Gastroesophageal sphincter (tissue), 4 donors: ENCODE measurements at places on chromosomes 7 and 10.

- ATAC-seq = no peak
Measured at GRCh38 chr7:2158331-2159175, 74.2 kb downstream of the MAD1L1 start.

DNA sequence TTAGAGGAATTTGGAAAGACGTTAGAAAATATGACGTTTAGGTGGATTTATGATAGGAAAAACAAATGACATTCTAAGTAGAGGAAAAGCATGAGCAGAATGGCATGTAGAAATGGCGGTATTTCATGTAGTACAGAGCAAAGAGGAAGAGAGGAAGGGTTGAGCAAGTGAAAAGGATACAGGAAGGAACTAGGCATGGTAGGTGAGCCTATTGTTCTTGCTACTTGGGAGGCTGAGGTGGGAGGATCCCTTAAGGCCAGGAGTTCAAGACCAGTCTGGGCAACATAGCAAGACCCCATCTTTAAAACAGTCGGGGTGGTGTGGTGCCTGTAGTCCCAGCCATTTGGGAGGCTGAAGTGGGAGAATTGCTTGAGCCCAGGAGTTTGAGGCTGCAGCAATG, 1.2 kb downstream of the GTPBP10 start:
- ATAC-seq = no peak

DNA sequence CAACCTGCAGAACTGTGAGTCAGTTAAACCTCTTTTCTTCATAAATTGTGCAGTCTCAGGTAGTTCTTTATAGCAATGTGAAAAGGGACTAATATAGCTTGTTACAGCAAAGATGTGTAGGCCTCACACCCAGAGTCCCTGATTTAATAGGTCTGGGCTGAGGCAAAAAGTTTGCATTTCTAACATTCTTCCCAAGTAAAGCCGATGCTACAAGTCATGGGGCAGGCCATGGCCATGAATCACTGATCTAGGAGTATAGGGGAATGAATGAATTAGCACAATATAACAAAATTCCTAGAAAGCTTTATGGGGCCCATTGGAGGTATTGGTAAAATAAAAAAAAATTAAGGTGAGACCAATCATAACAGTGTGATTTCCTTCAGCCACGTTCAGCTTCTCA, 11.5 kb upstream of the AASS start:
- no peak for ATAC-seq

GRCh38 chr7:134546955-134547354, 2.0 kb upstream of the AKR1B15 start:
- ATAC-seq = no peak

GRCh38 chr7:45174328-45174610, 16.7 kb downstream of the RAMP3 start:
- no peak for ATAC-seq

DNA sequence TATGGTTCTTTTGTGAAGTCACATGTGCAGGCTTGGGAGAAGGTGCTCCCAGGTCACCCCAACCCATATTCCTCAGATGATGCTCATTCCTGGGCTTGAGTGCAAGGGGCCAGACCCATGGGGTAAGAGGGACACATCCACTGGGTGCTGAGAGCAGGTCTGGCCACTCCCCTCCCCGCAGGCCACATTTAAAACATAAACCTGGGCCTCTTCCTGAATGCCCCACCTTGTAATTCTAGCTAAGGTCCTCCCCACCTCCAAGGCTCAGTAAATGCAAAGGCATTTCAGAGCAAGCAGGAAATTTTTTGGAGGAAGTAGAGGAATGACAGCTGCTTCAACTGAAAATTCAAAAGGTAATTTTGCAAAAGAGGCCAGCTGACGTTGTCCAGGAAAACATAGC, 172.5 kb downstream of the ARHGAP21 start:
- no peak for ATAC-seq

GRCh38 chr7:157547611-157548010, 210.8 kb downstream of the DNAJB6 start:
- no peak for ATAC-seq

GRCh38 chr10:35012781-35013180, 77.4 kb downstream of the CUL2 start:
- ATAC-seq = no peak

- ATAC-seq = no peak
Measured at GRCh38 chr10:67471022-67471421, 225.0 kb downstream of the CTNNA3 start.

DNA sequence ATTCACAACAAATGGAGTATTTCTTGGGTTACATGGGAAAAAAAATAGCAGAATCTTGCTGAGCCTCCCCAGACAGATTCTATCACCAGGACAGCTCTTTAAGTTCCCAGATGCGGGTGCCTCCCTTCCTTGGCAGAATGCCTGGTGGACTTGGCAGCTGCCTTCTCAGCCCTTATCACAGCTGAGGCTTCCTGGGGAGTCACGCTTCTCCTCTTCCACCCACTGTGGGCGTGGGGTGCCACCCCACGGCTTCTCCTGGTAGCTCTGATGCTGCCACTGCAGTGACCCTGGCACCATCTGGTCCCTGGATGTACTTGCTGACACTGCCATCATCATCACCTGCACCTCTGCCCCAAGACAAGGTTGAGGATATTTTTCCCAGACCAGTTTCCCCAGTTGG, 16.2 kb upstream of the NME8 start:
- peak; percentile 72 for ATAC-seq

DNA sequence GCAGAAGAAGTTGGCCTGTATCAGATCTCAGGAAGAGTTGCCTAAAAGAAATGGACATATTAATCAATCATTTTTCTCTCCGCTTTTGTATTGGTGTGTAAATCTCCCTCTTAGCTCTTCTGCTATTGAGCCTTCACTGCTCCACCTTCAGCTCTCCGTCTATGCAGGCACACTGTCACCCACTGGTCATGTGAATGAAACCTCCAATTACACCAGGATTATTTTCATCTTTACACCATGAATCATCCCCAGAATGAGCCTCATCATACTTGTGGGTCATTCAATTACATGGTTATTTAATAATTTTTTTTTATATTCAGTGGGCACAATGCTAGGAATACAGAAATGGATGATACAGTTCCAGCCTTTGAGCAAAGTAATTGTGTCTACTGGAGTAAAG, 92.6 kb downstream of the LRRC4 start:
- ATAC-seq = no peak

DNA sequence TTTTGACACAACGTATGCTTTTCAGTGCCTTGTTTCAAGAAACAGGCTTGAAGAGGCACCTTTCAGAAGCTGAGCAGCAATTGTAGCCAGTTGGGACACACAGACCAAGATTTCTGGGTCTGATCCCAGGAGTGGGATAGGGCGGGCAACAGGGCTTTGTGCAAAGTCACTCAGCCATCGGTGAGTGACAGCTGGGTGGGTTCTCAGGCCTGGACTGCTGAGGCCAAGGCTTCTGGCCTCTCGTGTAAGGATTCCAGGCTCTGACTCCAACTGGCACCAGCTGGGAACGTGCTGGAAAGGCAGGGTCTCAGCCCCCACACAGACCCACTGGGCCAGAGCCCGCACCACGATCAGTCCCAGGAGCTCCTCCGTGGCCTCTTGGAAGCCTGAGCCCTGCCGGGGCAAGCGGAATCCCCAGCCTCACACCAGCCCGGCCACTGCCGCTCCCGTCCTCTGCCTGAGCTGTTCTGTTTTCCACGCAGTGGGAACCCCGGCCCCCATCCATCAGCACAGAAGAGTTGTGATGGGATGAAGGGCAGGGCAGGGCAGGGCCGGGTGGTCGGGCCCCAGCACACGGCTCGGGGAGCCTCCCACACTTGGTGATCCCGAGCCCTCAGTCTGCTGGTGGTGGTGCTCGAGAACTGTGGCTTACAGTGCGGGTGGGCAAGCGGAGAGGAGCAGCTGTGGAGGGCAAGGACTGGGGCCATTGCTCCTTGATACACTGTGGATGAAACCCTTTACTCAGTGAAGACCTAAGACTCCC, 46.8 kb downstream of the VIPR2 start:
- ATAC-seq = no peak

DNA sequence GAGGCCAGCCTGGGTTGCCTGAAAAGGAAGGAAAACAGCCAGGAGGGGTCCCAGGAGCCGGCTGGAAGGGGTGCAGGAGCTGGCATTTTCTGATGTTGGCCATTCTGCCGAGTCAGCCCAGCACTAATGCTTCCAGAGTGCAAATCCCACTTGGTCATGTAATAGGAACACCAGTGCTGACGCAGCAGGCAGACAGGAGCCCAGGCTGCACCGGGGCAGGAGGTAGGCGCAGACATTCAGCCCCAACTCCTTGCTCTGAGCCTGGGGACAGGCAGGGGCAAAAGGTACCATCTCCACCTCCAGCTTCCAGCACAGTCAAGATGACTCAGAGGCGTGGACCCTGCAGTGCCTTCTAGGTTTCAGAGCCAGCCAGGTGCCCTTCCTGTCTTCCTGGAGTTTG, 10.2 kb upstream of the YWHAG start:
- ATAC-seq = no peak

GRCh38 chr10:70761727-70762350, 23.3 kb downstream of the TBATA start:
- ATAC-seq = no peak

- ATAC-seq = no peak
Measured at GRCh38 chr7:74633451-74633921, 24.0 kb upstream of the GTF2I start.

DNA sequence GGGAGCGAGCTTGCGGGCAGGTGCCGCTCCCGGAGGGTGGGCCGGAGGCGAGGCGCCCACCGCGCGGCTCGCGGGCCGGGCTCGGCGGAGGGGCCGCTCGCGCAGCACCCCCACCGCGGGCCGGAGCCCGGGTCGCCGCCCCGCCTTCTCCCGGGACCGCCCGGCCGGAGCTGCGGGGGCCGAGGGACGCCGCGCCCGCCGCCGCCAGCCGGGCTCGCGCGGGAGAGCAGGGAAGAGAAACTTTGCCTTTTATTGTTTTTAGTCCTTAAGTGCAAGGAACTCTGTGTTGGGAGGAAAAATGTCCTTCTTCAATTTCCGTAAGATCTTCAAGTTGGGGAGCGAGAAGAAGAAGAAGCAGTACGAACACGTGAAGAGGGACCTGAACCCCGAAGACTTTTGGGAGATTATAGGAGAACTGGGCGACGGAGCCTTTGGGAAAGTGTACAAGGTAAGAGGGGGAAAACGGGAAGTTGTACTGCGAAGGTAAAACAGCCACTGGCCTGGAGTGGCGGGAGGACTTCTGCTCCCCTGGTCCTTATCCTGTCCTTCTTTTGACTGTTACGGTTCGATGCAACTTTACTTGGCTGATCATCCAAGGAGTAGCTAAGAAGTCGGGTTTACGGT, 620 bp downstream of the SLK start:
- peak; percentile 79 for ATAC-seq

GRCh38 chr10:132390170-132390920, 6.7 kb upstream of the PWWP2B start:
- ATAC-seq = no peak

DNA sequence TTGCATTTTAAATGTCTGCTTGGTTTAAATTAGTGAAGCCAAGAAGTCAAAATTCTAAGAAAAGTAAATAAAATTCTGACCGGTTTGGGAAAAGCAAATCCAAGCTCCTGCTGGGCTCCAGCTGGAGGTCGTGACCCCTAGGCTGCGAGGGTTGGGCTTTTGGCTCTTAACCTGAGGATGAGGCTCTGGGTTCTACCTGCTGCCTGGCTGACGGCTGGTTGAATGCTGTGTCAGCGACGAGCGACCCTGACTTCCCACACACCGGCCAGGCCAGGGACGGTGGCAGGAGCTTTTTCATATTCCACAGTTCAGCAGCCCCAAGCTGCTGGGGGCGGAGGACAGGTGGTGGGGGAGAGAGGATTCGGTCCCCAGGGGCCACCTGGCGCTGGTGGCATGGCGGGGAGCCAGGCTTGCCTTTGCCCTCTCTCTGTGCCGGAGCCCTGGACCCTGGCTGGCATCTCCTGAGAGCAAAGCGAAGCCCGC, 843 bp upstream of the PLPP4 start:
- no peak for ATAC-seq

- no peak for ATAC-seq
Measured at GRCh38 chr7:100169147-100169850, 882 bp upstream of the GAL3ST4 start.

DNA sequence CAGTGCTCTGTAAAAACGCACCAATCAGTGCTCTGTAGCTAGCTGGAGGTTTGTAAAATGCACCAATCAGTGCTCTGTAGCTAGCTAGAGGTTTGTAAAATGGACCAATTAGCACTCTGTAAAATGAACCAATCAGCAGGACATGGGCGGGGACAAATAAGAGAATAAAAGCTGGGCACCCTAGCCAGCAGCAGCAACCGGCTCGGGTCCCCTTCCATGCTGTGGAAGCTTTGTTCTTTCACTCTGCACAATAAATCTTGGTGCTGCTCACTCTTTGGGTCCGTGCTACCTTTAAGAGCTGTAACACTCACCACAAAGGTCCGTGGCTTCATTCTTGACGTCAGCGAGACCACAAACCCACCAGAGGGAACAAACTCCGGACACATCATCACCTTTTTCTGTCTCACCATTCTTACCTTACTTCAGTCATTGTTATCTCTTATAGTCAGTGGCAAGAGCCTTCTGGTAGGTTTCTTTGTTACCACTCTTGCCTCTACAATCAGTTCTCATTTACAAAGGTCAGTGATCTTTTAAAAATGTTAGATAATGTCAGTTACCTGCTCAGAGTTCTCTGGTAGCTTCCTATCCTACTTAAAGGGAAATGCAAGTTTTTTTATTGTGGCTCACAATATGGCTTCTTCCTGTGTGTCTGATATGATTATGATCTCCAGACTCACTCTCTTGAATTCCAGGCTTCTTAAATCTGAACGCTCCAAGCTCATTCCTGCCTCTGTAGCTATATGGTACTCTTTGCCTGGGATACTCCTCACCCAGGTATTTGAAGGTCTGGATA, 4.5 kb downstream of the STAM start:
- ATAC-seq = no peak

DNA sequence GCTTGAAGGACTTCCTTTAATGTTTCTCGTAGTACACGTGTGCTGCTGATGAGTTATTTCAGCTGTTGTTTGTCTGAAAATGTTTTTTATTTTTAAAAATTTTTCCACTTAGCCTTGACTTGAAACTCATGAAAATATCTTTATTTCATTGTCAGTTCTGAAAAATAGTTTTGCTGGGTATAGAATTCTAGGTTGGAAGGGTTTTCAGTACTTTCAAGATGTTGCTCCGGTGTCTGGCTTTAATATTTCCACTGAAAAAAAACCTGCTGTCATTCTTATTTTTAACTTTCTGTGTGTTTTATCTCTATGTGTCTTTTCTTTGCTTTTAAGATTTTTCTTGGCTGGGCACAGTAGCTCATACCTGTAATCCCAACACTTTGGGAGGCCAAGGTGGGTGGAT, 103.8 kb downstream of the UNCX start:
- ATAC-seq = no peak

DNA sequence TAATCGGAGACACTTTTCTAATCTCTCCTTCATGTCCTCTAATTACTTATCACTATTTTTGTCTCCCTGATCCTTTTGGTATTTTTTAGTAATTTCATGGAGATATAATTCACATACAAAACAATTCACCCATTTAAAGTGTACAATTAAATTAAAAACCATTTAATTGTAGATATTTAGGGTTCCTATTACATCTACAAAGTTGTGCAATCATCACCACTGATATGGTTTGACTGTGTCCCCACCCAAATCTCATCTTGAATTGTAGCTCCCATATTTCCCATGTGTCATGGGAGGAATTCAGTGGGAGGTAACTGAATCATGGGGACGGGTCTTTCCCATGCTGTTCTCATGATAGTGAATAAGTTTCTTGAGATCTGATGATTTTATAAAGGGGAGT, 29.0 kb downstream of the GCC1 start:
- no peak for ATAC-seq
